Purkinje cell (primary cell): ENCODE measurements at places on chromosomes 2 and 18. TPM values are rescaled to one million over a fixed set of nuclear protein-coding genes. Genes with fewer than 3 reads are reported as not detected.

TFCP2L1 gene
- polyA plus RNA-seq, result not detected in 2 replicates

ADGRF3 gene
- polyA plus RNA-seq, result not detected in 2 replicates

FBLN7 gene
- 6.8 and 8.9 TPM in 2 replicates for polyA plus RNA-seq

SLC4A5 gene
- not detected in 2 replicates for polyA plus RNA-seq

MERTK gene
- 1.1 and 1.3 TPM in 2 replicates for polyA plus RNA-seq

SERPINB4 gene
- 0.55 TPM in 1 of 2 replicates, not detected in the other for polyA plus RNA-seq

NT5C1B gene
- not detected in 2 replicates for polyA plus RNA-seq

LIMS3 gene
- not detected in 2 replicates for polyA plus RNA-seq

AGXT gene
- not detected in 2 replicates for polyA plus RNA-seq

EDAR gene
- polyA plus RNA-seq, result not detected in 2 replicates

PJVK gene
- polyA plus RNA-seq, result 6.1 and 6.6 TPM in 2 replicates
